ENCODE measurements at places on chromosomes 2 and 18.

- DNase-seq: no peak
Observed at GRCh38 chr18:5150894-5151293, 46.2 kb downstream of the AKAIN1 start.

- no peak for DNase-seq
Observed at GRCh38 chr18:27411013-27411412, 225.9 kb upstream of the CHST9 start.

- no peak for DNase-seq
Observed at GRCh38 chr2:38533180-38533579, 69.5 kb downstream of the HNRNPLL start.

GRCh38 chr2:177724398-177725287 is 332.1 kb downstream of the AGPS start:
- no peak for DNase-seq

GRCh38 chr2:112827604-112828185 is 8.9 kb downstream of the IL1B start:
- no peak for DNase-seq

GRCh38 chr2:104849618-104850141 is 4.2 kb upstream of the POU3F3 start:
- peak; percentile 41 for DNase-seq

GRCh38 chr18:48913201-48913600 is 37.6 kb downstream of the SMAD7 start:
- DNase-seq: peak; percentile 43

- no peak for DNase-seq
Observed at GRCh38 chr2:219542931-219543595, 546 bp downstream of the CHPF start.

- DNase-seq: no peak
Observed at GRCh38 chr2:160267022-160267421, 67.0 kb upstream of the ITGB6 start.

DNA sequence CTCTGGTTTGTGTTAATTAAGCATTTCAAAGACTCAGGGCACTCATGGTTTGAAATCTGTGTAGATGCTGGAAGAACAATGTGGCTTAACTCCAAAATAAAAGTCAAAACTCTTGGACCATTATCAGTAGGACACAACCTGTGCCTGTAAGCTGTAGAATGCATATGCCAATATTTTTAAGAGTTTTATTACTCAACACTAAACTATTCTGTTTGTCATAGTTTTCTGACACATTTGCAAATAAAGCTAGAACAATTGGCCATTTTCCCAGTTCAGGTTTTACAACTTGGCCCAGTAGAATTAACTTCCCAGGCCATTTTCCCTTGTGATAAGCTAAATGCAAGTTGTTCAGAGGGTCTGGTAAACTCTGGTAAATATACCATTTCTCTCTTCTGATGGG is 713.1 kb downstream of the CBLN2 start:
- DNase-seq: no peak

- DNase-seq: no peak
Observed at GRCh38 chr2:32591669-32592463, 36.0 kb upstream of the TTC27 start.

- DNase-seq: no peak
Observed at GRCh38 chr2:126828491-126828890, 70.2 kb upstream of the TEX51 start.

DNA sequence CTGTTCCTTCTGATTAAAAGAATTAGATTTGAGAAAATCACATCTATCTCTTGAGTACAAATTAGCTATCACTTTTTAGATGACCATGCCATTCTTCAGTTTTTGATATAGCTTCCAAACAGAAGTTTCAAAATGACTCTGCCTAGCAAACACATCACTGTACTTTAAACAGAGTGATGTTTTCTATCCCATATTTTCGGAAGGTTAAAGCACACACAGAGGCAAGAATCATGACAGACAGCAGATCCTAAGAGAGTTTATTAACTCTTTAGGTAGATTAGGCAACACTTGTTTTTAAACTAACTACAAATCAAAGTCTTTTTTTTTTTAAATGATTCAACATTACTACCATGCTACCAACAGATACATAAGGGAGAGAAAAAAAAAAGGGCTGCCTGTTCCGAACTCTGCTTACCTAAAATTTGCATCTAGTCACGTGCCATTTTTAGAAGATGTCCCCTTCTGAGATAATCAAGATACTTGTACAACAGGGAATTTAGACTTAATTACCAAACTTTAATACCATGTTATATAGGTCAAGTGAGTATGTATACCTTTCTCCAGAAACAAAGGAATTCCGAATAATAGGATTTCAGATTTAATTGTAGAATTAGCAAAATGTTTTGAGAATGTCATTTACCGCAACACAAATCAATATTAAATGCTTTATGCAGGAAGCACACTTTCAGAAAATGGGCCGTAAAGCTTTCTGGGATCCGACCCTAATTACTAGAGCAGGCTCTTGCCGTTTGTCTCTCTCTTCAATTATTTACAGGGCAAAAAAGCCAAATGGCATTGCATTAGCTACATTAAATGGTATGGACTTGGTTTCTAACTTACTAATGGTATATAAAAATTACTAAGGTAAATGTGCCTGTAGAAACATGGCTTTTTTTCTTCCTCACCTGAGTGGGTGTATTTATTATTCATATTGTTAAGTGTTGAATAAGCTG is 2.6 kb downstream of the RBMS1 start:
- DNase-seq: no peak

- DNase-seq: no peak
Observed at GRCh38 chr2:1588051-1588977, 156.0 kb downstream of the PXDN start.

DNA sequence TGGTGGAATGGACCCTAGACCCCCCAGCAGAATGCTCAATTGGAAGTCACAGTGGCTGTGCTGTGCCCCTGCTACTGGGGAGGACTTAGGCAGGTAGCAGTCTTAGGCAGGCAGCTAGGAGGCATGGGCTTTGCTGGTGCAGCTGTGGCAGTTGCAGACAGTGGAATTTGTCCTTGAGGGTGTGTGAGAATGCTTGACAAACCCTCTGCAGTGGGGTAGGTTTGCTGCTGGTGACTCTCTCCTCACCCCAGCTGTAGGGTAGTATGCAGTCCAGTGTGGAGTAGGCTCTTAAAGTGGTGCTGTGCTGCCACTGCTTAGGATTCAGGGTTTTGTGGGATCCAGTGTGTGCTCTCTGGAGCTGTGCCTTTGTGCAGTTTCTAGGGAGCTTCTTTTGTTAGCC is 61.3 kb downstream of the NUP35 start:
- DNase-seq: no peak

DNA sequence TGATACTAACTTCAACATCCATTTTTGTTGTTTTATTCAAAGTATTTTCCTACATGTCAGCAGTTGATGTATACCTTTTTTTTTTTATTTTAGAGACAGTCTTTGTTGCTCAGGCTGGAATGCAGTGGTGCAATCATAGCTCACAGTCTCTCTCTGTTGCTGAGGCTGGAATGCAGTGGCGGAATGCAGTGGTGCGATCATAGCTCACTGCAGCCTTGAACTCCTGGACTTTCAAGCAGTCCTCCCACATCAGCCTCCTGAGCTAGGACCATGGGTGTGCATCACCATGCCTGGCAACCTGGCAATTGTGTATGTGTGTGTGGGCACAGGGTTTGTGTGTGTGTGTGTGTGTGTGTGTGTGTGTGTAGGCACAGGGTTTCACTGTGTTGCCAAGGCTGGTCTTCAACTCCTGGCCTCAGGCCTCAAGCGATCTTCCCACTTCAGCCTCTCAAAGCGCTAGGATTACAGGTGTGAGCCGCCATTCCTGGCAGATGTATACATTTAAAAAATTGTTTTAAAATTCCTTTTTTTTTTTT is 24.8 kb downstream of the SANBR start:
- DNase-seq: no peak

DNA sequence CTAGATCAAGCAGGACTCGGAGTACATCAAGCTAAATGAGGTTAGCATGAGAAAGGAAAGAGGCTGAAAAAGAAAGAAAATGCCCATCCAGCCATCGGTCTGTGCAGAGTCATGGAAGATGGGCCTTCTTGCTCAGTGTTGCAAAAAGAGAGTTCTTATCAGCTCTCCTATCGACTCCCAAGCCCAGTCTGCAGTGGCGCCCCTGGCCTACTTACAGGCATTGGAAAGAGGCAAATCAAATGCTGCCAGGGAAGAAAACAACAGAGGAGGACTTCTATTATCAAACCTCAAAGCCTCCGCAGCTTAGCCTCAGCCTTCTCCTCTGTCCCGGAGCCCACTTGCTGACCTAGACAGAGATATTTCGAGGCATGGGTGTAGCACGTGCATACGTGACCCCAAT is 66.0 kb downstream of the CDH2 start:
- no peak for DNase-seq

DNA sequence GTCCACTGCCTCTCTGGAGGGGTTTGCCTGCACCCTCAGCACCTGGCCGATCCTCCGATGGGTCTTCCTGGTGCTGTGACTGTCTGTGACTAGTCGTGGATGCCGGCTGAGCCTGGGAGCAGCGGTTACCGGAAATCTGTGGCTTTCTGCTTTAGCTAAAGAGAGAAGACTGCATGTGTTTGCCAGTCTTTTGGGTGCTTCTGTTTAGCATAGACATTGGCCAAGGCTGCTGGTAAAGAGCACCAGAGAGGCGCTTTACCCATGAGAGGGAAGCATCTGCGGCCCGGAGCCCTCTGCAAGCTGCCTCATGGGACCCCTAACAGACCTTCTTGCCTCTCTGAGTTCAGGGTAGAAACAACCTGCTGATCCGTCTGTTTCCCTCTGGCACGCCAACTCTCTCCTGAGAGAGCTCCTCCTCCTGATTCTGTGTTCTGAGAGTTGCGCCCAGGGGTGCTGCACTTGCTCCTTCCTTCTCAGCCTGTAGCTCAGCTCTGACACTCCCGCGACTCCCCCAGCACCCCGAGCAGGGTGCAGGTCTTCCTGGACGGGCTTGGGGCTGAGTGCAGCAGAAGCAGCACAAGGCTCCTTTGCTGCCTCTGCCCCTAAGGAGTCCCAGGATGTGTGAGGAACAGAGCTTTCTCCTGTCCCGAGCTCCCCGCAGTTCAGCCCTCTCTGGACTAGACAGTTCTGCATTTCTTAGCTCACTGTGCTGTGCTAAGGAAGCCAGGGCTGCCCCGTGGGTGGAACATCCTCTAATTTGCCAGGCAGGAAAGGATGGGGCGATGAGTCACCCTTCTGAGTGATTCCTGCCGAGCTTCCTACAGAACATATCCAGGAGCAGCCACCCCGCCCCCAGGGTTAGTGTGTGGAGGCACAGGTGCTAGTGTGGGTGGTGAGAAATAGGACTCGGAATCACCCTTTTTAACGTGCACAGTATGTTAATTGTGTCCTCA is 203.2 kb downstream of the SH3RF3 start:
- no peak for DNase-seq

GRCh38 chr2:225223301-225223700 is 176.2 kb upstream of the NYAP2 start:
- no peak for DNase-seq

DNA sequence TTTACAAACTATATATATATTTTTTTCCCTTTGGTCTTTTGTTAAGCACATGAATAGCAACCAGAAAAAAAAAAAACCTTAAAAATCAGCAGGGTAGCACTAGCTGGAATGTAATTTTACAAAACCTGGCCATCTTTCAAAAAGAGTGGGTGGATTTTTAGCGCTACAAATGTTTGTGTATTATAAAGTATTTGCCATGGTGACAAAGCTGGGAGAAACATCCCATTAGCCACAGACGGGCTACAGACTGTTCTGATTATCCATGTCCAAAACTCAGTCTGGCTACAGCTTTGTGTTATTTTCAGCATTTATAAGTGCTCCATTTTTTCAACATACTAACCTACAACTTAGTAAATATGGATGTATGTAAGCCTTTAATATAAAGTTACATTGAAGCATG is 249.5 kb upstream of the TANK start:
- no peak for DNase-seq

DNA sequence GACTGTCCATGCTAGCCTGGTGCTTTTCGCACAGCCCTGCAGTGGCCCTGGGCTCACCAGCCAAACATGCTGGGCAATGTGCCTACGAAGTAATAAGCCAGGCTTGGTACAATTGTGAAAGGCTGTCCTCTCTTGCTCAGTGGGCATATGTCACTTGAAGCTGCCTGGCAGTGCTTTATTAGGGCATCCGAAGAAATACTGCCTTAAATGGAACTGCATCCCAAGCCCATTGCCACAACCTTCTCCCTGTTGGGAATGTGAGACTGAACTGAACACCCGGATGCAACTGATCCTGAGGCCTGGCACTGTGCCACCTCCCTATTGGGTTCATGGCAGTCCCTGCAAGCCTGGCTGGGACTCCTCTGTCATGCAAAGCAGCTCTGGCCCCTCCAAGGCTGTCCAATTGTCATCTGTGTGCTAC is 15.9 kb downstream of the CAPG start:
- DNase-seq: no peak

DNA sequence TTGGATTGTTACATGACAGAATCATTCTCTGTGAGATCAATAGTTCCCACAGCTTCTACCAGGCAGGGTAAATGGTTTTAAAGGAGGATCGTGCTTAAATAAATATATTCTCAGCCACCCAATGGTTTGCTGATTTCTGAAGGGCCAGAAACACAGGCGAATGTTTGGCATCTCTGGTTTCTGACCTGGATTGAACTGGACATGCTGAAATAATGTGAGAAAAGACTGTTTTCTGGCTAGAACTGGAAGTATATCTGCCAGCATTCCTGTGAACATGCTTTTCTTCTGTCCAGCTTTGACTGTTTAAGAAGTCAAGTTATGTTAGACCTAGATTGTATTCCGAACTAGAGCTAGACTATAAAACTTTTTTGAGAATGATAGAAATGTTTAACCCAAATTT is 77.1 kb upstream of the COL3A1 start:
- no peak for DNase-seq

- DNase-seq: no peak
Observed at GRCh38 chr2:144512891-144513351, 7.0 kb downstream of the ZEB2 start.

DNA sequence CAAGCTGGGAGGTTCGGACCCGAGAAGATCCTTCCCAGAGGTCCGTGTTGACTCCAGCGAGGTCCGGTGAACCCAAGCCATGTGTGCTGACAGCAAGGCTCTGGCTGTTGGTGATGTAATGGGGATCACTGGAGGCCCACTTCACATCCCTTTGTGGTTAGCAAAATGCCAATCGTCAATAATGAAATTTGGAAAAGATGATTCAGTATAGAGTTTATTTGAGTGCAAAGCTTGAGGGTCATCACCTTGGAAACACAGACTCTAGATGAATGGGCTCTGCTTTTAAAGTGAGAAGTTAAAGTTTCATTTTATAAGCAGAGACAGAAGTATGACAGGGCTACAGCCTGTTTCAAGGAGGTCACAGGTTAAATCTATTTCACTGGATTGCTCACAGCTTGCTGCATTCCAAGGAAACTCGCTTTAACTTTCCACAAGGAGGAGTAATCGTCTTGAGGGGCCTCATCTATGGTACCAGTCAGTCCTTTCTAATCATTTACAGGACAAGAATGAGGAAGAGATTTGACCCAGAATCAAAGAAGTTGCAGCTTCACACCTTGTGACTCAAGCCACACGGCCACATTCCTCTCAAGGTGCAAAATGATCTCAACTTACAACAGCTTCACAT is 140.5 kb downstream of the TPO start:
- no peak for DNase-seq

Measured in T-helper 1 cell (primary cell).